Right lobe of liver (tissue), 6 donors: ENCODE measurements at places on chromosomes 6 and 20. TPM values are rescaled to one million over a fixed set of nuclear protein-coding genes. Genes with fewer than 3 reads are reported as not detected.
A peak's percentile ranks its signal among the peaks of the same experiment; 100 is the strongest.

GRCh38 chr20:57053793-57054552 lies 212.5 kb downstream of the BMP7 start:
- no peak for DNase-seq

- DNase-seq, result no peak
These were observed 87.0 kb upstream of the DST start for GRCh38 chr6:56729719-56730118.

HLA-DRA gene
- total RNA-seq, result 61.8 TPM

GRCh38 chr6:167925026-167925425 lies 72.4 kb upstream of the KIF25 start:
- DNase-seq, result no peak

DNA sequence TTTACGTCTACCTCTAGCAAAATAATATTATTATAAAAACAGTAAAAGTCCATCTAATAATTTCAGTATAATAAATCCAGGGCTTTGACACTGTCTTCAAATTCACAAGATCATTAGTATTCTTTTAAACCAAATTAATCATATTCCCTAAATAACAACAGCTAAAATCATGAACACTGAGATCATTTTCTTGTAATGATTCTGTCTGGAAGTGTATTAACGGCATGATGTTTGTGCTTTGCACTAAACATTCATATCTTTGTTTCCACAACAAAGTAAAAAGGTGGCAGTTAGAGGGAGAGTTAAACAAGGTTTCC lies 18.8 kb downstream of the HIVEP2 start:
- DNase-seq, result no peak

NHLRC1 gene
- 3.0 TPM for total RNA-seq

C20orf141 gene
- not detected for total RNA-seq

IL17F gene
- total RNA-seq, result not detected

- no peak for DNase-seq
These were observed 29.1 kb upstream of the YWHAB start for GRCh38 chr20:44856442-44856841.

LHFPL5 gene
- total RNA-seq, result not detected

- DNase-seq, result peak; percentile 93
These were observed 139.6 kb downstream of the VEGFA start for GRCh38 chr6:43909474-43910148.

PEX7 gene
- 4.8 TPM for total RNA-seq

DNA sequence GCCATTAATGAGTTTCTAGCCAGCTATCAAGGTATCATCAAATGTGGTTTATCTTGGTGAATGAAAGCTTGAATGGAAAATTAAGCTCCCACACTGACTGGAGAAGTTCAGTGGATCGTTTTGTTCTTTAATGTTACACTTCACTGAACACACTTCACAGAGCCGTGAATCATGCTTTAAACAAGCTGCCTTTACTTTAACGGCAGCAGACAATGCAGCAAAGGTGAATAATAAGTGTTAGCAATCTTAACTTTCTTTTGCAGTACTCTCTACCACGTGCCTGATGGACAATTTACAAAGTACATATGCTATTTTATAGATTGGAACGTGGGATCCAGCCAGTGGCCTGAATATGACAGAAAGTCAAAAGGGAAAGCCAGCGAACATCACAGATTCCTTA lies 424.5 kb downstream of the GRIK2 start:
- no peak for DNase-seq

PRSS16 gene
- total RNA-seq, result not detected

TMEM244 gene
- not detected for total RNA-seq

- DNase-seq, result no peak
These were observed 2.8 kb downstream of the AHCY start for GRCh38 chr20:34300256-34300806.

DZANK1 gene
- 0.67 TPM for total RNA-seq

GRCh38 chr6:22436134-22436533 lies 133.2 kb upstream of the HDGFL1 start:
- no peak for DNase-seq

DNA sequence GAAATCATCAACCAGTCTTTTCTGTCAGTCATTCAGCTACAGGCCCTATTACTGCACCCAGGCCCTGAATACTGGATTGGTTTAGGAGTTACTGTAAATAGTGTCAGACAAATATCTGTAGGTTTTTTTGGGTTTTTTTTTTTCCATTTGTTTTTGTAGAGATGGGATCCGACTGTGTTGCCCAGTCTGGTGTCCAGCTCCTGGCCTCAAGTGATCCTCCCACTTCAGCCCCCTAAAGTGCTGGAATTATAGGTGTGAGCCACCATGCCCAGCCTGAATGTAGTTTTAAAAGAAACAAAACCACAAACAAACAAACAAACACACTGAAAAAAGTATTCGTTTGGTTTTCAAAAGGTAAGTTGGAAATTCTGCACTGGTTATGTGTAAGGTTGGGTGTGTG lies 39.6 kb downstream of the DZANK1 start:
- DNase-seq, result no peak

TP53TG5 gene
- not detected for total RNA-seq

DNA sequence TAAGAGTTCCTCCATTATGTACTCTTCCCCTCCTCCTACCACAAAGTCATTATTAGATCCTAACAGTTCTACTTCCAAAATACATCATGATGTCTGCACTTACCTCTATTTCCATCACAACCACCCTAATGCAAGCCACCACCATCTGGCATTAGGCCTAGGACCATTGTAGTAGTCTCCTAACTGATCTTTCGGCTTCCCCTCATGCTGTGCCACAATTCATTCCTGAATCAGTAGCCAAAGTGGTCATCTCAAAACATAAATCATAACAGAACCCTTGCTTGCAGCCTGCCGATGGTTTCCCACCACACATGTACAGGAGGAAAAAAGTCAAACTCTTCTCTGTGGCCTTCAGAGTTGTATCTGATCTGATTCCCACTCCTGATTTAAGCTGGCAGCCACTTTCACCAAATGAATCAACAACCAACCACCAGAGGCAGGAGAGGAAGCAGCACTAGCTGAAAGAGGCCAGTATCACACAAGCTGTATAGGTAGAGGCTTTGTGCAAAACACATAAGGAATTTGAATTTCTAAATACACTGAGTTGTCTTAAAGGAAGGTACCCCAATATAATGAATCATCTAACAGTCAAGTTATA lies 26.1 kb downstream of the FAM184A start:
- no peak for DNase-seq

GRCh38 chr20:59804871-59805665 lies 128.4 kb downstream of the SYCP2 start:
- no peak for DNase-seq

SLC32A1 gene
- not detected for total RNA-seq

DNA sequence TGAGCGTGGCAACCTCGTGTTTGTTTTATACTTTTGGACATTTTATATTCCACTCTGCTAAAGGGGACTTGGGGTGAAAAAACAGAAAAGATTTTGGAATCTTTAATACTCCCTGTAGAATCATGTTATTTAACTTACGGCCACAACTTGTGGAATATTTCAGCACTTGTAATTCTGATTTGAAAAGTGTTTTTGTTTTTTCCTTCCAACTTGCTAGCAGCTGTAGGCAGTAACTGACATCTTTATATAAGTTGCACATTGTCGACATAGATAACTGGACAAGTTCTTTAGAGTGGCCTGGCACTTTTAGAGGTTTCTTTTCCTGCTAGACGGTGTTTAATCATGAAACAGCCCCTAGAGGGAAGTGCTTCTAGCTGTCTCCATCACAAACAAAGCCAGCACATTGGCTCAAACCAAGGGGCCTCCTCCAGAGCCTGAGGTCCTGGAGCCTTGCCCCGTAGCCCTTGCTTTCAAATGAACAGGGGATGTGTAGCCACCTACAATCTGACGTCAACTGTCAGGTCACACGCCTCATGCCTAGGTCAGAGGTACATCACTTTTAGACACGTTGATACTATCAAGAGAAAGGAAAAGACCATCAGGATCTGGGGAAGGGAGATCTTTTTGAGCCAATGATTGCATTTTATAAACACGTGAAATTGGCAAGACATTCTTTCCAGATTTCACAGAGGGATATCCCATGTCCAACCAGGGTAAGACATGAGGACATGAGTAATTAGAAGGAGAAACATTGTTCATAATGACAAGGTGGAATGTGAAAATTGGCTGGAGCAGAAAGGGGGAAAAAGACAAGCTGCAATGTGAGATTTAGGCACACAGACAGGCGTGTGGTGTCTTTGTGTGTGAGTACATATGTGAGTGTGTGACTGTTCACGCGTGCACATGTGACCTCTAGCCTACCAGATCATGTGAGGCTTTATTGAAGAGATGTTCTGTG lies 92.1 kb downstream of the TXNDC5 start:
- DNase-seq, result no peak

DNA sequence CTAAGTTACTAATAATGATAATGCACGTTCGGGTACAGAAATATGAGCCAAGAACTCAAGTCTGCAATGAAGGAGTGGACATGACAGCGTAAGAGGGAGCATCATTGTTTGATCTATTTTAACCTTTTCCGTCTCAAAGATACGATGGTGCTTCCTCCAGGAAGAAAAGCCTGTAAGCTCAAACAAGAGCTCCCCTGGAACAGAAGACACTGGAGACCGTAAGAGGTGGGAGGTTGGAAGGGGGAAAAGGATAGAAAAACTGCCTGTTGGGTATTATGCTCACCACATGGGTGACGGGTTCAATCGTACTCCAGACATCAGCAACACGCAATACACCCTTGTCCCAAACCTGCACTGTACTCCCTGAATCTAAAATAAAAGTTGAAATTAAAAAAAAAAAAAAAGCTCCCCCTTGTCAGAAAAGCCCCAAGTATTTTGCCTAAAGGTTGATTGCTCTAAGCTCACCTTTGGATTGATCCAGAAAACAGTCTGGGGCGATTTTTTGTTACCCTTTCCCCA lies 180.5 kb downstream of the TRIM27 start:
- no peak for DNase-seq

- DNase-seq, result peak; percentile 72
These were observed at the start of gene NPEPL1 for GRCh38 chr20:58692579-58693225. TSS of gene NPEPL1 (plus strand) at chr20:58692800. CDS start at chr20:58692901, 101 bp downstream.

DNA sequence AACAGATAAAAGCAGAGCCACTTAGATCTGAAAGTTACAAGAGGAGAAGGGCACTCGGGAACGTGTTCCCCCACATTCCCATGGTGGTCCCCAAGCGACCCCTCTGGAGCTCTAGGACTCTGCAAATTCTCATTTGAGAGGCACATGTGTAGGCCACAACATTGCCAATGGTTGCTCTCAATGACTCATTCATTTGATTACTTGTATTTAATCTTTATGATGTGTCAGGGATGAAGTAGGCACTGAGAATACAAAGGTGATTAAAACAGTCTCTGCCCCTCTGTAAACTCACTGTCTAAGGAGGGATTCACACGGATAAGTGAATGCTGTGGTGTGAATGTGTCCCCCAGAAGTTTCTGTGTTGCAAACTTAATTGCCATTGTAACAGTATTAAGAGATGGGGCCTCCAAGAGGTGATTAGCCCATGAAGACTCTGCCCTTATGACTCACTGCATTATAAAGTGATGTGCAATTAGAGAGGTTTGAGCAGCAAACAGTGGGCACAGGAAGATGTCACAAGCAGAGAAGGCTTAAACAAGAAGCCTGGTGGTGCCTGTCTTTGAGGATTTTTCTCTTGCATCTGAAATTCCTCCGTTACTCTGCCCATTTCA lies 34.0 kb upstream of the TRAM2 start:
- no peak for DNase-seq

GRCh38 chr6:45494416-45495135 lies 116.8 kb upstream of the SUPT3H start:
- no peak for DNase-seq

DNA sequence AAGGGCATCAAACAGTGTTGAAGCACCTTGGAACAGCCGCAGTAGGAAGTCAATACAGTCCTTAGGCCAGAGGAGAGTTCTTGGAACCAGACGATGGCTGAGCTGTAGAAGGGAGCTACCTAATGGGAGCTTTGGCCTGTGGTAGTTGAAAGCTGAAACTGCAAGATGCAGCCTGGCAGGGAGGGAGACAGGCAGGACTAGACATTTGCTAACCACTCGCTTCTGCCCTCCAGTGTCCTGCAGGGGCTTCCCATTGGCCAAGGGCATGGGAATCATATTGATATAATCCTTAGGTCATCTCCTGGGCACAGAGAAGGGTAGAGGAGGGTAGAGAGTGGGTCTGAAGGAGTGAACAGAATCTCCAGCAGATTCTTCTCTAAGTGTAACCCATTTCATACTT lies 60.4 kb downstream of the TPD52L1 start:
- no peak for DNase-seq
